ENCODE measurements at places on chromosomes 1 and 21.
A peak's percentile ranks its signal among the peaks of the same experiment; 100 is the strongest.

DNA sequence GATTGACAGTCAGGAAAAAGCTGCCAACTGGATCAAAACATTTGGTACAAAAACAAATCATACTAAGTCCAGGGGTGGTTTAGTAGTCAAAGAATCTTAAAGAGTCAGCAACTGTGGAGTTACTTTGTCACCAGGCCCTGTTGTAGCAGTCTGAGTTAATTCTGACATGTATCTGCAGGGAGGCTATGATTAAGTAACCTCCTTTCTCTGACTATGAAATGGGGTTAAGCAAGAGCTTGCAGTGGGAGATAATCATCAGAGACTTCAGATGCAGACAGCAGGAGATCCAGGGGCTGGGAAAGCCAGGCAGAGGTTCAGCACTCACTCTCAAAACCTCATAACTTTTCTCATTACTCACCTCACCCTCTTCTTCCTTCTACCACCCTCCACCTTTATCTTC, 99.2 kb upstream of the BTG3 start:
- DNase-seq, result no peak

DNA sequence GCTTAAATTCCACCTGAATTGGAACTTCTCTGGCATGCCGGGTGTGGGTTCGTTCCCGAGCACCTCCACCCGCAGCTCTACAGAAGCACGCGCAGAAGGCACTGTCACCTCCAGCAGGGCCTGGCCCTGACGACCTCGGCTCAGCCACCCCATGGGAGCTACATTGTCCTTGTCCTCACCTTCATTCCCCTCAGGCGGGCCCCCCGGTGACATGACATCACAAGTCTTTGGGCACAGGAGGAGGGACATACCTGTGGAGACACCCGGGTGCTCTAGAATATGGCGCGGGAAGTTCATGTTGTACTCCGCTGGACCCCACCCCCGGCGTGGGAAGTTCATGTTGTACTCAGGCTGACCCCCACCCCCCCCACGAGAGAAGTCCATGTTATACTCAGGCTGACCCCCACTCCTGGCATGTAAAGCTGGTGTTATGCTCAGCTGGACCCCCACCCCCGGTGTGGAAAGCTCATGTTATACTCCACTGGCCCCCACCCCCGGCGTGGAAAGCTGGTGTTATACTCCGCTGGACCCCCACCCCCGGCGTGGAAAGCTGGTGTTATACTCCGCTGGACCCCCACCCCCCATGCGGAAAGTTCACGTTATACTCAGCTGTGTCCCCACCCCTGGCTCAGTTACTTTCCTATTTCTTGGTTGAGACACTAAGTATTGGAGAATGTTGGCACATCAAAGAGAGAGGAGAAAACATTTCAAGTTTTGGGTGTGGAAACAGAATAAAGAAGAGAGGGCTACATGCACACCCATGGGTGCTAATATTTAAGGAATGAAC, 37.6 kb downstream of the UMODL1 start:
- DNase-seq, result no peak

DNA sequence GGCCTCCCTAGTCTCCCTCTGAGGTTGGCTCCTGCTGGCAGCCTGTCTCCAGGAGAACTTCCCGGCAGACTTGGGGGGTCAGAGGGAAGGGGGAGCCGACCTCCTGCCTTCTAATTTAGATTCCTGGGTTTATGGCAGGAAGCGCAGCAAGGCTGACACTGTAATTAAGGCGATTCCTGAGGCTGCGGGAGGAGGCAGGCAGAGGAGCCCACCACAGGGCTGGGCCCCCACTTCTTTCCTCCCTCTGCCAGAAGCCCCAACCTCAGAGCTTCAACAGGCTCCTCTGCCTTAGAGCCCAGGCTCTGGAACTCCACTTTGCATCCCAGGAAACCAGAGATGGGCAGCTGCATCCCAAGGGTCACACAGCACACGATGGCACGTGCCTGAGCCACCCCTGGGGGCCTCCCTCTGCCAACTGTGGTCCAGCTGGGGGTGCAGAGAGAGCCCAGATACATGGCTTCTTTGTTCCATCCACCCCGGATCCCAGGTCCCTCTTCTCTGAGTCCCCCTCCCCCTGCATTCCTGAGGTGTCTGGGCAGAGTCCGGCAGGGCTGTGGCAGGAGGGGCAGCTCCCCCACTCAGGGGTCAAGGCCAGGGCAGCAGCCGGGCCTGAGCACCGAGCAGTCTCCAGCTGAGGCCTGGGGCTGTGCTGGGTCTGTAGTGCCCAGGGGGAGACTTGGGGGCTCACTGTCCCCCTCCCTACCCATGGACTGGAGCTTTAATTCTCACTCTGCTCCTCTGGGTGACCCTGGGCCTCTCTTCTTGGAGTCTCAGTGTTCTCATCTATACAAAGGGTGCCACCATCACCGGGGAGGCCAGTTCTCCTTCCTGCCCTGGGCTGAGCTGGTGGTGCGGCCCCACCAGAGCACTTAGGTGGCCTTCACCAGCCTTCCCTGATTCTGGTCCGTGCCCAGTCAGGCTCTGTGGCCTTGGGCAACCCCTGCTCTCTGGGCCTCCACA, 39.4 kb upstream of the FAM131C start:
- no peak for DNase-seq

DNA sequence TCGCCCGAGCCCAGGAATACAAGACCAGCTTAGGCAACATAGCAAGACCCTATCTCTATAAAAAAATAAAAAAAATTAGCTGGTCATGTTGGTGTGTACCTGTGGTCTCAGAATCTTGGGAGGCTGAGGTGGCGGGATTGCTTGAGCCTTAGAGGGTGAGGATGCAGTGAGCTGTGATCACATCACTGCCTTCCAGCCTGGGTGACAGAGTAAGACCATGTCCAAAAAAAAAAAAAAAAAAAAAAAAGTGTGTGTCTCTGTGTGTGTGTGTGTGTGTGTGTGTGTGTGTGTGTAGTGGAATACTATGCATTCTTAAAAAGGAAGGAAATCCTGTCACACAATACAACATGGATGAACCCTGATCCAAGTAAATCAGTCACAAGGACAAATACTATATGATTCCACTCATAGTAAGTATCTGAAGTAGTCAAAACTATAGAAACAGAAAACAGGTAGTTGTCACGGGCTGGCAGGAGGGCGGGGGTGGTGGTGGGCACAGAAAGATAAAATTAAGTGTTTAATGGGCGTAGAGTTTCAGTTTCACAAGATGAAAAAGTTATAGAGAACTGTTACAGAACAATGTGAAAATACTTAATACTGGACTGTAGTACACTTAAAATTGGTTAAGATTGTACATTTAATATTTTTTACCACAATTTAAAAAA, 47.8 kb downstream of the SELENOF start:
- no peak for DNase-seq

- DNase-seq, result peak; percentile 81
These were observed 13.5 kb upstream of the SLC19A1 start for GRCh38 chr21:45555557-45556301.

DNA sequence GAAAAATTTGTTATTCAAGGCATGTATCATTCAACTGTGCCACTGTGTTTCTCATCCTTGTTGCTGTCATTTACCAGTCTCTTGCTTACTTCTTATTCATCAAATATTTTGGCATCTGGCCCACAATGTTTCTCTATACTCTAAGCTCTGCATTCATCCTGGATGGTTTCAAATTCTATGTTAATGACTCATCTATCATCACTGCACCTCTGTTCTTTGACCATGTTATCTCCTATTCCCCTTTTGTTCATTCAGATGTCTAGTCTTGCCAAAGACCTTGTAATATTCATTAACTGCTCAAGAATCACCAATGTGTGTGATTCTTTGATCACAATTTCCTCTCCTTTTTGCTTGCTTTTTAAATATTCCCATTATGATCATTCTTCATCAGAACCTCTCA, 54.6 kb upstream of the PRKACB start:
- peak; percentile 54 for DNase-seq

DNA sequence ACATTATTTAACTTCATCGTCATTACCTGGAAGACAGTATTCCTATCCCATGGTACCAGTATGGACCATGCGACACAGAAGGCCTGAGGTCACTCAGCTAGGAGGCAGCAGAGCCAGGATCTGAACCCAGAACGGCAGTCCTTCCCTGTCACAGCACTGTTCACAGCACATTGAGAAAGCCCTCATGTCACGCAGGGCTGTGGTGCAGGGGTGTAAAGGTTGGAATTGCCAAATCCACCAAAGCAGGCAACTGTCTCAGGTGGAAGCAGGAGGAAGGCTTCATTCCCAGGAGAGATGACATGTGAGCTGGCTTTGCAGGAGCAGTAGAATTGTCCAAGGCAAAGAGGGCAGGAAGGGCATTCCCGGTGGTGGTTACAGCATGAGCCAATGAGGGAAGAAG, 9.9 kb upstream of the TTC22 start:
- DNase-seq, result no peak

DNA sequence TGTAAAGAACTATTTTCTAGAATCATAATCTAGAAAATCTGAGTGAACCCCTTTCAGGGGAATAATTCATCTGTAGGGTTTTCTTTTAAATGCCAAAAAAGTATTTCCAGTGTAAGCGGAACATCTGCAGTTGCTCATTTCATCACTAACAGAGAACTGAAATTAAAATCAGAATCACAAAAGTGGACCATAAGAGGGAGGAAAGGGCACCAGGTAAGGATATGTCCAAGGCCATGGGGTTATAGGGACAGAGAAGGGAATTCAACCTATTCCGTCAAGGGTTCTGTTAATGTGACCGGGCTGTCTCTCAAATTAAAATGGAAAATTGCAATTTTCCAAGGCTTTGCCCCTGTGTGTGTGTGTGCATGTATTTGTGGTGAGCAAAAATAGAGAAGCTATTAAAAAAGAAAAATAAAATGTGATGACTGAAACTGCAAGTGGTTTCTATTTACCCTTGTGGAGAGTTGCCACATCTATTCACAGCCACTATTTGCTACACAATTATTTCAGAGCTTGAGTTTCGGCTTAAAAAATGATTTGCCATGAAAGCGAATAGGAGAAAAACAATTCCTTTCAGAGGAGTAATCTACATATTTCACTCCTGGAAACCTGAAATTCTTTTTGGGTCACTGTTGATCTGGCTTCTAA, 53.1 kb downstream of the APP start:
- no peak for DNase-seq

DNA sequence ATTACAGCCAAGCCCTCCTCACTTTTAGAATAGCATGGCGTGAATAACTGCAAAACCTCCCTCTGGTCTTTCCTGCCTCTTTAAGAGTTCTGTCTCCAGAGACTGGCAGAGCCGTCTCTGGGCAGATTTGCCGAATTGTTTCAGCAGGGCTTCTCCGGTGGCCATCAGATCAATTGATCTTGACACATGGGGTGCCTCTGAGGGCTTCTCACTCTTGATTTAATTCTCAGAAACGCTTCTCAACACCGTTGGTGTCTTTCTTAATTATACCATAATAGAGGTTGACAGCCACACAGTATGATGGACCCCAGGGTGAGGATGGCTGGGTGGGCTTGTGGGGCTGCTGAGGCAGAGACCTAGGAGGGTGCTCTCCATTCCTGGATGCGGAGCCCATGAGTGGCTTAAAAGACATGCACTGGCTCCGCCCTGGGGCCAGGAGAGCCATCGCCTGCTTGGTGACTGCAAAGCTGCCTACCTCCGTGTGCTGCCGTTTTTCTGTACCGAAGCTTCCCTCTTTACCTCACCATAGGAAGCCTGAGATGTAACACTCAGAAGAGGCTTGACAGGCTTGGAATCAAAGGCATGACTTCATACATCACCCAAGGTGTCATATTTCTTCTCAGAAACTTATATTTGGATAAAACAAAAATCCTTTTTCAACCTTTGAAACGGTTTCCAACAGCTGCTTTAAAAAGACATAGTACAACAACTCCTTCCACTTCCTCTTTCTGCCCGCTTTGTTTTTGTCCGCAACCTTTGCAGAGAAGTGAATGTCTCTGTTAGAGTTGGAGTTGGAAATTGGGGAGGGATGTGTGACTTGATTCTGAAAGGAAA, 82.9 kb downstream of the GALNT2 start:
- DNase-seq, result no peak

GRCh38 chr1:89335486-89335885, 28.4 kb upstream of the GBP6 start:
- DNase-seq, result no peak

- DNase-seq, result no peak
These were observed 25.7 kb downstream of the RPRD2 start for GRCh38 chr1:150389650-150390049.

- DNase-seq, result peak; percentile 81
These were observed 54.3 kb upstream of the RAB3GAP2 start for GRCh38 chr1:220326578-220326977.

DNA sequence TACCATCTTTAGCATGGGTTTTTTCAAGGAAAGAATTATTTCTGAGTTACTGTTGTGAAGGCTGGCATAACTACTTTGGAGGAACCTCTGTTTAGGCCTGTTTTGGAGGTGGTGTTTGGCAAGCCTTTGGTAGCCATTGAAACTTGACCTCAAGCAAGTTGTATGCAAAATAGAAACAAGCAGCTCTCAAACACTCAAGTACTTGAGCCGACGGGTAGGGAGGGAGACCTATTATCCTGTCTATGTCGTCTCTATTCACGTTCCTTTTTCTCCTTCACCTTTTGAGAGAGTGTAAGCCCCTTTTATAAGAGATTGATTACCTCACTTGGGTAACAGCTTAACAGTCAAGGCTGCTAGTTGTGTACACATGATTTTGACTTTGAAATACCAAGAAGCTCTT, 878.3 kb upstream of the CXADR start:
- no peak for DNase-seq

DNA sequence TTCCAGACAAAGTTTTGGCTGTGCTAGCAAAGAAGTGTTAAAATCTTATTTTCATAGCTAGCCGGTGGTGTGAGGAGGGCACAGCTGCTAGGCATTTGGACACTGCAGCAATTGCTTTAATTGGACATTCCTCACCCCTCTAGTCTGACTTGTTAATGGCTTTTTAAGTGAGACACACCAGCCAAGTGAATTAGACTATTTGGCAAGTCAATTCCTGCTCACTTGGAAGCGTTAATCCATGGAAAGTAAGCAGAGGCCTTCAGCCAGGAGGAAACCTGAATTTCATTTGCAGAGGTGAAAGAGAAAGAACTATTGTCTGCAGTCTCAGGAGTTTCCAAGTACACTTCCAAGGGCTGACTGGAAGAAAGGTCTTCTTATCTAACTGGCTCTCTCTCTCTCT, 175.7 kb downstream of the ST6GALNAC3 start:
- DNase-seq, result no peak

GRCh38 chr1:221419513-221420095, 322.3 kb downstream of the DUSP10 start:
- DNase-seq, result peak; percentile 69

- DNase-seq, result no peak
These were observed 62.8 kb downstream of the FH start for GRCh38 chr1:241456743-241457142.

- DNase-seq, result peak; percentile 8
These were observed 308.8 kb downstream of the KIF26B start for GRCh38 chr1:245463392-245464165.

DNA sequence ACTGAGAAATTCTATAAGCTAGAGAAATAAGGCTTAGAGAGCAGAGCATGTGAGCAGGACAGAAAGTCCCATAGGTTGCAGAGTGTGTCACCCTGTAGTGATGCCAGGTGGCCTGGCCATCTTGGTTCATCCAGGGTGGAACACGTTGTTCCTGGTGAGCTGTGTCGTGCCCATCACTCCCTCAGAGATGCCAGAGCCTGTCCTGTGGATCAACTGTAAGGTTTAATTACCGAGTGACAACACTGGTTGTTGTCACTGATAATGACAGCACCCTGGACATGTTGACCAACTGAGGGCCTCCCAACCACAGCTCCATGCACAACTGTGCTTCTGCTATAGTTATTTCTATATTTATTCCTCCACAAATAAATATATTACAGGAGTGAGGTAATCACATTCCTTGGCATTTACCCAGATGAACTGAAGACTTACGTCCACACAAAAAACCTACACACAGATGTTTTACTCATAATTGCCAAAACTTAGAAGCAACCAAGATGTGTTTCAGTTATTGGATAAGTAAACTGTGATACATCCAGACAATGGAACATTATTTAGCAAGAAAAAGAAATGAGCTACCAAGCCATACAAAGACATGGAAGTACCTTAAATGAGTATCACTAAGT, 6.2 kb downstream of the C1orf198 start:
- DNase-seq, result no peak
